ENCODE measurements at places on chromosomes 3 and 15.

DNA sequence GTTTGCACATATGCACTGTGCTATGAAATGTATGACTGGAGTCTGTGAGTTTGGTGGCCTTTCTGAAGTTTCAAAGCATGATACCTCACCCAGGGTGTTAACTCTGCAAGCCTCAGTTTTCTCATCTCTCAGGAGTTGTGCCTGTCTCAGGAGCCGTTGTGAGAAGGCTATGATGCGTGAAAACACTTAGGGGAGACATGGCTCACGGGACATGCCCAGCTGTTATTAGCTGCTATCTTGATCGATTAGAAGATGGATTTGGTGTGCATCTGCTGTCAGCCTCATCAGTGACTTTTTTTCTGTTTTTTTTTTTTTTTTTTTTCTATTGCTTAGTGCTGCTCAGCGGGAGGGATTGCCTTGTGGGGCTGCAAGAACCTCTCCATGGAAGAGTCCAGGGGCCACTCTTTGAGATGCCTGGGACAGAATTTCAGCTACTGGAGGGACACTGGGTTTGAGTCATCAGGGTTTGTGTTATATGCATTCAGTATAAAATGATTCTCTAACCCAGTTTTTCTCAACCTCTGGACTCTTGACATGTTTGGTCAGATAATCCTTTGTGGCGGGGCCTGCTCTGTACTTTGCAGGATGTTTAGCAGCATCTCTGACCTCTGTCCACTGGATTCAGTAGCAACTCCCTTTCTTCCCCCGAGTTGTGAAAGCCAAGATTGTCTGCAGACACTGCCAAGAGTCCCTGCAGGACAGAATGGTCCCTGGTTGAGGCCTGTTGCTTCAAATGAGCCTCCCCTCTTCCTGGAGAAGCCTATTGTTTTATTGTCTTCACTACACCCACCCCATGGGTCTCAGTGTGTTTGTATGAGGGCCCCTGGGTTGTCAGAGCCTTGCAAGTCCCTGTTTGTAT is 181.4 kb downstream of the CACNA2D3 start:
- DNase-seq, result no peak

GRCh38 chr15:82999905-83000671 is 11.4 kb downstream of the C15orf40 start:
- peak; percentile 65 for DNase-seq

DNA sequence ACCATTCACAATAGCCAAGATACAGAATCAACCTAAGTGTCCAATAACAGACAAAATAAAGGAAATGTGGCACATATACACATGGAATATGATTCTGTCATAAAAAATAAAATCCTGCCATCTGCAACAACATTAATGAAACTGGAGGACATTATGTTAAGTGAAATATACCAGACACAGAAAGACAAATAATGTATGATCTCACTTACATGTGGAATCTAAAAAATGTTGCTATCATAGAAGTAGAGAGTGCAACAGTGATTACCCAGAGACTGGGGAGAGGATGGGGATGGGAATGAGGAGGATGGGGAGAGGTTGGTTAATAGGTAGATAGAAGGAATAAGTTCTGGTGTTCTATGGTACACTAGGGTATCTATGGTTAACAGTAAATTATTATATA is 28.7 kb downstream of the MRPL3 start:
- DNase-seq, result peak; percentile 3

DNA sequence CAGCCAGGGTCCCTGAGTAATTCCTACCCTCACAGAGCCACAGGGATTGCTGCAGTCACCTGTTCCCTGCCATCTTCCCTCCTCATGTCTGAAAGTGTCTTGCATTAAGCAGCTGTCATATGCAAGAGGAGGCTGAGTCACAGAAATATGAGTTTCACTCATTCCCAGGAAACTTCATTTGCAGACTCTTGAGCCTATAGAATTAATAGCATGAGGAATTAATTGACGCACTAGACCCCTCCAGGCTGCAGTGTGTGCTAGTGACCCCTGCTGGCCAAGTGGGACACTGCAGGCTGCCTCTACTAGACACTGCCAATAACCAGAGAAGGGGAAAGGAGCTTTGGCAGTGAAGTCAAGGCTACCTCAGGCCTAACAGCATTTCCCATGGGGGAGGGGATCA is 50.6 kb upstream of the SLC6A1 start:
- DNase-seq, result no peak

DNA sequence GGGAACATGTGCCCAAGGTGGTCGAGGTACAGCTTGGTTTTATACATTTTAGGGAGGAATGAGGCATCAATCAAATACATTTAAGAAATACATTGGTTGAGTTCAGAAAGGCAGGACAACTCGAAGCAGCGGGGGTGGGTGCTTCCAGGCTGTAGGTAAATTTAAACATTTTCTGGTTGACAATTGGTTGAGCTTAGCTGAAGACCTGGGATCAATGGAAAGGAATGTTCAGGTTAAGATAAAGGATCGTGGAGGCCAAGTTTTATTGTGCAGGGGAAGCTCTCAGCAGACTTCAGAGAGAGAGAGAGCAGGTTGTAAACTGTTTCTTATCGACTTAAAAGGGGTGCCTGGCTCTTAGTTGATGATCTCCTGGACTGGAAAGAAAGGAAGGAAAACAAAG is 11.3 kb downstream of the CPN2 start:
- no peak for DNase-seq

- no peak for DNase-seq
Observed at GRCh38 chr3:4508048-4508981, 15.2 kb downstream of the ITPR1 start.

DNA sequence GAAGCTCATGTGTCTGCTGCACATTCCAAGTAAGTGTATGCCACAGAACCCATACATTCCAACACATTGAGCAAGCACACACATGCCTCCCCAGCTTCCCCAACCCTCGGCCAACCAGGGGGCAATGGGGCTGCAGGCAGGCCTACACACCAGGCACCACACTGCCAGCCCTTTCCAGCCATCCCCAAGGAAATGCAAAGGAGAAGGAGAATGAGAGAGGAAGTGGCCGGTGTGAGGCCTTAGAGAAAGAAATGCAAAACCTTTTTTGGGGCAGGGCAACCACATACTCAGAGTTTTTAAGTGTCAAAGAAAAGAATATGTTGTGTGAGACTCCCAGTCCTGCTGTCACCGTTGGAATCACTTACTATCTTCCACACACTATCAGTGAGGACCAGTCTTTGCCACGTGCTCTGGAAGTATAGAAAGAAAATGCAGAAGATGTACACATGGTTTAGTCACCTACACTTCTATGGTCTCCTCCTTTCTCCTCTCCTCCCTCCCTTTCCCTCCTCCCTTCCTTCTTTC is 11.1 kb downstream of the IGF2BP2 start:
- peak; percentile 94 for DNase-seq

DNA sequence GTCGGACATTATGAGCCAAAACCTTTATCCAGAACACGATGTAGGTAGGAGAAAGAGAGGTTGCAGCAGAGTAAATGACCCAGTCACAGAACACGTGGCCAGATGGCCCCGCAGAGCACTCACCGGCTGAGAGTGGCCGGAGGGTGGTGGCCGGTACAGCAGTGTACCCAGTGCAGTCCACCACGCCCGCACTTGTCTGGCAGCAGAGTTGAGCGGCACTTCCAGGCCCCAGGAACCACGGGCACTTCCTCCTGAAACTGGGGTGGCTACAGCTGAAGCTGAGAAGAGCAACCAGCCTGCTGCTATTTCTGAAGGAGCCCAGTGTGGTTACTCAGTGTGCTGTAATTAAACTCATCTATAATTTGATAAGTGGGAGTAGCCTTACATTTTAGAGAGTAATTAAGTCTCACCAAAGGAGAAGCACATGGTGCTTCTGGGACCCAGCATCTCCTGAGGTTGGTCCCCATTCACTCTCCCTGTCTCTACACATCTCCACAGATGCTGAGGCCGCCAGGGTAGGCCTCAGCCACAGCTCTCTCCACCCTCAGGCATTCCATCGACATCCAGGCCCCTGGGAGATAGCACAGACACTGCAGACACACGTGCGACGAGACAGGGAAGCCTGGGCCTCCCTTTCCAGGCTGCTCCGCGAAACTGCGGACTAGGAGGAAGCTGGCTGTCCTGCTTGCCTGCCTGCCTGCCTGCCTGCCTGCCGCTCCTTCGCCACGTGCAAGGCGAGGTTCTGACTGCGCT is 49.8 kb downstream of the BDH1 start:
- no peak for DNase-seq

GRCh38 chr3:97970156-97970555 is 2.1 kb downstream of the RIOX2 start:
- DNase-seq, result no peak

DNA sequence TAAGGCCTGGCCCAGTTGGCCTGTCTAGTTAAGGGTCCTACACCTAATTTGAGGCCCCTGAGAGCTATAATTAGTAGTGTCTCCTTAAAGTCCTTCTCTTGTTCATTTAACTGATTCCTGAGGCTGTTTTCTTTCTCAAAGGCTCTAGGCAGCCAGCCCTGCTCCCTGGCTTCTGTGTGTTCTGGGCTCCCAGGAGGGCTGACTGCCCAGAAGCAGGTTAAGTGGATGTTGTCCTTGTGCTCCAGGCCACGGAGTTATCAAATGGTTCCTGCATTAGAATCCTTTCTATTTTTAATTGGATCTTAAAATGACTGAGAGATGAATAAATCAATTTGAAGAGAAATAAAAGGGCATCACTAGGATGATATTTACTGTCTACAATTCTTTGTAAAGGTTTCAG is 140.0 kb downstream of the SNRK start:
- DNase-seq, result no peak

Data from fibroblast of skin of scalp (primary cell).